ENCODE measurements at places on chromosomes 7 and 10.
A peak's percentile ranks its signal among the peaks of the same experiment; 100 is the strongest.

- DNase-seq: peak; percentile 73
These were observed 12.1 kb downstream of the TFR2 start for GRCh38 chr7:100629117-100629716.

GRCh38 chr7:27312820-27313219, 70.2 kb downstream of the EVX1 start:
- DNase-seq: no peak

DNA sequence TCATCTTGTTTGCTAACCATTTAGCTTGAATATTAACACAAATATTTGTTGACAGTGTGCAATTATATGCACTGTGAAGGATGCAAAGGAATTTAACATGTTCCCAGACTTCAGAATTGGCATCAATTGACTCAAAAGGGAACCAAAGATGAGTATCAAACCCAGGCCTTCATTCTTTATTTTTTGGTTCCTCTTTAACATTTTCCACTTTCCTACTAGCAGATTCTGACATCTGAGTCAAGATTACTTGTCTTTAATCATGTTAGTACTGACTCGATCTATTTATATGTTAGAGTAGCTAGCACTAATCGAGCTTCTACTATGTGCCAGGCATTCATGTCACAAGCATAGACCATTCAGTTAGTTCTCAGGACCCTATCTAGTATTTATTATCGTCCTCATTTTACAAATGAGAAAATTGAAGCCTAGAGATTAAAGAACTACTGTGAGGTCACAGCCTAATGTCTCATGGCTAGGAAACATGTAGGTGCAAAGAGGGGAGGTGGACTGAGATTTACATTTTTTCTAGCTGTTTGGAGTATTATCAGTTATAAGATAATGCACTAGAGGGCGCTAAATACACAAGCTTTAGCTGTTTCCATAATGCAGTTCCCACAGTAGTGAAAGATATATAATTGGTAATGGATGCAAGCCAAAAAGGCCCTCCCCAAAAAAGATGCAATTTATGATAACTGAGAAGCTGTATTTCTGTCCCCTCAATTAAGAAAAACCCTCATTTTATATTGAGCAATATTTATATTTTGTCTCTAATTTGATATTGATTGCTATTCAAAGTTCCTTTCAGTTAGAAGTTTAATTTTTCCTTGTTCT, 32.9 kb upstream of the KMT2E start:
- peak; percentile 89 for DNase-seq

- no peak for DNase-seq
These were observed 246 bp upstream of the WDFY4 start for GRCh38 chr10:48684463-48684791.

DNA sequence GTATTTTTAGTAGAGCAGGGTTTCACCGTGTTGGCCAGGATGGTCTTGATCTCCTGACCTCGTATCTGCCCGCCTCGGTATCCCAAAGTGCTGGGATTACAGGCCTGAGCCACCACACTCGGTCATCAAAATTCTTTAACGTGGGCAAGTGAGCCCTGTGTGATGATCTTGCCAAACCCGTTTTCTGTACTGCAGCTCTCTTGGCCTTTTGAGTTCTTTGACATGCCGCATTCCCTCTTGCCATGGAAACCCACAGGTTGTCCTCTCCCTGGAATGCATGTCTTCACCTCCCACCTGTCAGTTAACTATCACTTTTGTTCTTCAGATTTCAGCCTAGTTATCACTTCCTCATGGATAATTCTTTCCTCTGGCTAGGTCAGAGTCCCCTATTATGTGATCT, 5.0 kb downstream of the NUP205 start:
- DNase-seq: no peak

Measured in RKO (cell line).